ENCODE measurements at places on chromosomes 13 and 19.
A peak's percentile ranks its signal among the peaks of the same experiment; 100 is the strongest.

DNA sequence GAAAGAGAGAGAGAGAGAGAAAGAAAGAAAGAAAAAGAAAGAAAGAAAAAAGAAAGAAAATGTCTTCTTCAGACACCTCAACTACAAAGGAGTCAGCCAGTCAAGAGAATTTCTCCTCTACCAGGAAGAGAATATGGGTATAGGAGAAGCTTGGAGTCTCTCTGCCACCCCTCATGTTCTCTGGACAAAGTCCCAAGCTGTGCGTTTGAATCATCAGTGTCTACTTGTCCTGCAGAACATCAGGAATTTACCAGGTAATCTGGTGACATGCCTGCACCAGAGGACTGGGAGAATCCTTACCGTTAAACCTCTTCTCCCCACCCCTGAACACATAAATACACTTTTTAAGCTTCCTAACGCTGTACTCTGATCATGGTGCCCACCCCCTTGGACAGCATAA lies 119.5 kb downstream of the TM9SF2 start:
- DNase-seq, result no peak

DNA sequence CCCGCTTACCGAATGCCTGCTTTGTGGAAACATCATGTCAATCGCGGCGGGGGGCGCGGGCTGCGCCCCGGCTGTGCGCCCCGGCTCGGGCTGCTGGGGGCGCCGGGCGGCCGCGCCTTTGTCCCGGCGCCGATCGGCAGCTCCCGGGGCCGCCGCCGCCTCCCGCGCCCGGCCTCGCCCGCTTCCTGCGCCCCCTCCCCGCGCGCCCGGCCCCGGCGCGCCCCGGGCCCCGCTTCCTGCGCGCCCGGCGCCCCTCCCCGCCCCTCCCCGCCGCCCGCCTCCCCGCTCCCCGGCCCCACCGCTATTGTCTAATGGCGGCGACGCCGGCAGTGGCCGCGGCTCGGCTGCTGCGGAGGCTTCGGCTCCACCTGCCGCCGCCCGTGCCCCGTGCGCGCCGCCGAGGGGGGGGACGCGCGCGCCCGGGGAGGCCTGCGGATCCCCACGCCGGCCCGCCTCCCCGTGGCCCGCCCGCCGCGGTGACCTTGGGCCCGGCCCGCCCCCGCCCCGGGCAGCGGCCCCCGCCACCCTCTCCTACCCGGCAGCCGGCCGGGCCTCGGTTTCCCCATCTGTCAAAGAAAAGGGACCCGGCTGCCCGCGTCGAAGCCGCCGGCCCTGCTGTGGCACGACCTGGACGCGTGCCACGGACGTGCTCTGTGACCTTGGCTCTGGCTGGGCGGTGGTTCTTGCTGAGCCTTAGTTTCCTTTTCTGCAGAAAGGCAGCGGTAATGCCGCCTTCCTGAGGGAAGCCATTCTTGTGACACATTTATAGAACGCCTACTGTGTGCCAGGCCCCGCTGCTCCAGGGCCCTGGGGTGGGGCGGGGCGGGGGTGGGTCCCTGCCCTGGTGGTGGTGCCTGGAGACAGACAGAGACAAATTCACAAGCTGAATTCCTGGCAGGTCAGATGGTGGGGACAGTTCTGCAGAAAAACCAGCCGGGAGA lies at the start of gene TLE5:
TLE5 (minus strand) TSS at position 331 of the 941 bp plus-strand sequence; CDS start at position 36, 295 bp downstream.
- DNase-seq, result no peak

DNA sequence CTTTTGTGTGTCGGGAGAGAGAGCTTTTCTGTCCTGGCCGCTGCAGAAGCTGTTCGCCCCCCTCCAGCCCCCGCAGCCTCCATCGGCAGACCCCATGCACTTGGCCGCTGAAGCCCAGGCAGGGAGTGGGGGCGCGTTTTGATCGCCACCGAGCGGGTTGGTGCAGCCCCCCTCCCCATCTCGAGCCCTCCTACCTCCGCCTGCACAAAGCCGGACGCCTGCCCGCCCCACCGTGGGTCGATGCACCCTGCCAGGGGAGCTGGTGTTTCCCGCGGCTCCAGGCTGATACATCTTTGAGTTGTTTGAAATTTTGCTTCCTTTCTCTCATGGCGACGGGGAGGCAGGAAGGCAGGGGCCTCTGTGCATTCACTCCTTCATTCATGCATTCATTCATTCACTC lies 16.4 kb upstream of the ONECUT3 start:
- DNase-seq, result no peak

GRCh38 chr19:47719047-47719859 lies 6.0 kb downstream of the EHD2 start:
- DNase-seq, result peak; percentile 88

DNA sequence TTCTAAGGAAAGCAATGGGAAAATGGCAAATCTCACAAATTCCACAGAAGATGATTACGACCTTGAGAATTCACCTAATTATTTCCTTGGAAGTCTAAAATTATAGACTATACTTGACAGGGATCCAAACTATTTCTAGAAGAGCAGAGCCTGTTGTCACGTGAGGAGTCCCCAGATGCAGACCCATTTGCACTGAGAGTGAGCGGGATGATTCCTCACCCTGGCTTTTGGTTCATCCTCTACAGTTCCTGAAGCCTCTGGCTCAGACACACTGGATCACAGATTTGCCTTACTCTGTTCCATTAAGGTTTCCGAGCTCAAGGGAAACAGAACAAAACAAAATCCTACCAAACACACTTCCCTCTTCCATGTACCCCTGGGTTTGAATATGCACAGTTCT lies 23.0 kb upstream of the CYSLTR2 start:
- DNase-seq, result no peak

Measured in HT1080 (cell line).